ENCODE measurements at places on chromosomes 4 and X. TPM values are rescaled to one million over a fixed set of nuclear protein-coding genes. Genes with fewer than 3 reads are reported as not detected.

CSAG3 gene
- total RNA-seq, result not detected

DNA sequence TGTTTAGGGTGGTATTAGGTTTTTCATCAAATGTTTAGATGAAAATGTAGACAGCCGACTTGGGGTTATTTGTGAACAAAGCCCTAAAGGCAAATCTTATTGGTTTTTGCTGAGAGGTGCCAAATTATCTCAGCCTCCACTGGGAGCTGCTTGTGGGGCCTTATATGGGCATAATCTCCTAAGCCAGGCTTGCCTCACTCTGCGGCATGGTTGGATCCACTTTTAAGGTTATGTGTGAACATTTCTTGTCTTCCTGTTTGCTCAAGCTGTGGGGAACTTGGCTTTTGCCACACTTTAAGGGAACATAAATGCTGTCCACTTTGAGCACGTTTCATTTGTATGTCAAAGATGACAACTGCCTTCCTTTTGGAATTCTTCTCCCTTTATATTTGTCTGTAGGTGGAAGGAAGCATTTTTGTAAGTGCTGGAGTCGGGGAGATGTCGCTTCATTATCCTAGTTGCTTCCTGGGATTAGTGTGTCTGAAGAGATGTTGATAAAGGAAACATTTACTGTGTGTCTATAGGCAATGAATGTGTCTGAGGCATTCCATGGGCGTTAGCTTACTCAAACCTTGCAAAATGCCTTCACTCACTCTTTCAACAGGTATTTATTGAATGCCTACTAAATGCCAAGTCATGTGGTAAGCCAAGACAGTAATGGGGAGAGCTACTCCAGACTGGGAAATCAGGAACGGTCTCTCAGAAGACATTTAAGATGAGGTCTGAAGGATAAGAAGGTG, 78.3 kb downstream of the SLC9A6 start:
- DNase-seq, result no peak

SOX3 gene
- not detected for total RNA-seq

GRCh38 chr4:56821381-56822243, at the start of gene SPINK2:
SPINK2 (minus strand) TSS chr4:56821701; CDS start chr4:56821662, 39 bp downstream.
- DNase-seq, result peak; percentile 73

- DNase-seq, result no peak
Measured at GRCh38 chrX:78706071-78706470, 41.4 kb upstream of the LPAR4 start.

DNA sequence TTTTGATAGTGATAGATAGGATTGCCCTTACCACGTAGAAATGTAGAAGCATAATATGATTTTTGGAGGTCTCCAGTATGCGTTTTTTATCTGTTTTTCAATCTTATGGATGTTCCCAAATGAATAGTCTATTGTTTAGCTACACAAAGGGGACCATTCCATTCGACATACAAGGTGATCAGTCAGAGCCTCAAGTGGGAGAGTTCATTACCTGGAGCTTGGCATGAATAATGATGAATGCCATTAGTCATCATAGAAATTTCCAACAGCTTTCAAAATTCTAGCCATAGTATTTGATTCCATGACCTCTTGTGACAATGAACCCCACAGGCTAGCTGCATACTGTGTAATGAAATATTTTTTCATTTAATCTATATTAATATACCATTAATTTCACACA, 123.6 kb downstream of the PDHA2 start:
- no peak for DNase-seq

GRCh38 chrX:77945910-77946545, 23.4 kb downstream of the PGAM4 start:
- no peak for DNase-seq

DNA sequence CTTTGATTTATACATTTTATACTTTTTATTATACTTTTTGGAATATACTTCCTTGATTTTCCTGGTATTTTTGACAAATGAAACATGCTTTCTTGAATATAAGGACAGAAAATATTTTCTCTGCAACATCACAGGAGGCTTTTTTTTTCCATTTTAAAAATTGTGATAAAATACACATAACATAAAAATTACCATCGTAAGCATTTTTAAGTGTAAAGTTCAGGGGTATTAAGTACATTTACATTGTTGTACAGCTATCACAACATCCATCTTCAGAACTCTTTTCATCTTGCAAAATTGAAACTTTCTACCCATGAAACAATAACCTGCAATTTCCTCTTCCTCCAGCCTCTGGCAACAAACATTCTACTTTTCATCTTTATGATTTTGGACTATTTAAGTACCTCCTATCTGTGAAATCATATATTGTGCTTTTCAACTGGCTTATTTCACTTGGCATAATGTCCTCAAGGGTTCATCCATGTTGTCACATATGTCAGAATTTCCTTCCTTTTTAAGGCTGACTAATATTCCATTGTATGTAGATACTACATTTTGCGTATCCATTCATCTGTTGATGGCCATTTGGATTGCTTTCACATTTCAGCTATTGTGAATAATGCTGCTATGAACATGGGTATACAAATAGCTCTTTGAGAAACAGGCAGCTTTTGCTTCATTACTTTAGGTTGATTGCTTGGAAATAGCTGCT, 412.6 kb downstream of the RAPGEF2 start:
- DNase-seq, result no peak

- DNase-seq, result no peak
Measured at GRCh38 chrX:13026877-13027652, 17.4 kb downstream of the FAM9C start.

SPANXC gene
- not detected for total RNA-seq

- no peak for DNase-seq
Measured at GRCh38 chr4:3091464-3091863, 17.0 kb downstream of the HTT start.

HSFX3 gene
- total RNA-seq, result not detected

DNA sequence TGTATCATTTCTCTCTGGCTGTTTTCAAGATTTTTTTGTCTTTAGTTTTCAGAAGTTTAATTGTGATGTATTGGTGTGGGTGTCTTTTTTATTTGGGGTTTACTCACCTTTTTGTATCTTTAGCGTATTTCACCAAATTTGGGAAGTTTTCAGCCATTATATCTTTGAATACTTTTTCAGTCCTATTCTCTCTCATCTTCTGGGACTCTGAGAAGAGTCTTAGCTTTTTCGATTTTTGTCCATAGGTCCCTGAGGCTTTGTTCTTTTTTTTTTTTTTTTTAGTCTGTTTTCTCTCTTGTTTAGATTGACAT, 23.8 kb downstream of the KDM6A start:
- no peak for DNase-seq

DNA sequence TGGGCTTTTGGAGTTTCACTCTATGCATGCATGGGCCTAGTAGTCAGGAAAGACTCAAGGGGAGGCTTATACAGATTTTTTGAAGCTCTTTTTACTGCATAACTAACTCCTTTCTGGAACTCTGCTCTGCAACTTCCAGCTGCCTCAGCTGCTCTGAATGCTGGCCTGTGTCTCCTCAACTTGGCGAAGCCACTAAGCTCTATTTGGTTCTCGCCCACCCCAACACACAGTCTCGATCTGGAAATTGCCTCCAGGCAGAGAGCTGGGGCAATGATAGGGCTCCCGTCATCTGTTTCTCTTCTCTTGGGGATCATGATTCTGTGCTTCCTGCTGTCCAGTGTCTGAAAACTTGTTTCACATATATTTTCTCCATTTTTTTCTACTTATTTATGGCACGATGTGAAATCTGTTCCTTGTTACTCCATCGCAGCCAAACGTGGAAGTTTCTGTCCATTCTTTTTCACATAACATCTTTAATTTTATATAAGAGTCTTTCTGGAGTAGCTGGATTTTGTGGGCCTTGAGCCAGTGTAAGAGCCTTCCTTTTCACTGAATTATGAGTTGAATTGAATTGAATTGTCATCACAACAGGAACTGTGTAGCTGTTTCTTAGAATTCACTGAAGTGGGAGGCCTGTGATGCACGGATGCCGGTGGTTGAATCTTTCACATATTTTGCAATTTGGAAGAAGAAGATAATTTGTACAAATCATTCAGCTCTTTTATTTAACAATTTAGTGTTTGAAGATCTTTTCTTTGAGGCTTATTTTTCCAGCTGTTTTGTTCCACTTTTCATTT, 9.0 kb downstream of the ZNF275 start:
- DNase-seq, result no peak

ADRA2C gene
- total RNA-seq, result 11.7 TPM

- no peak for DNase-seq
Measured at GRCh38 chr4:37516057-37516775, 170.0 kb downstream of the RELL1 start.

DNA sequence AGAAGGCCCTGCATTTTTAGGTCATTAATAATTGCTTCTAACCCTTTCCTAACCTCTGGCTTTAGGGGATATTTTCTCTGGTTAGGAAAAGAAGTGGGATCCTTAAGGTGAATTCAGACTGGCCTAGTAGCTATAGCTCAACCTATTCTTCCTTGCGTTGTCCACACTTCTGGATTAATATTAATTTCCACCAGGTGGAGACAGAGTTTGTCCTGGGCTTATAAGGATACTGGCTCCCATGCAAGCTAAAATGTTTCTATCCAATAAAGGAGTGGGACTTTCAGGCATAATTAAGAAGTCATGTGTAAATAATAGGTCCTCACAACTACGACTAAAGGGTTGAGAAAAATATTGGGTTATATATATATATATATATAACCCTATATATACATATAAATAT, 860.0 kb upstream of the POU3F4 start:
- no peak for DNase-seq

COX18 gene
- 11.6 TPM for total RNA-seq

DNA sequence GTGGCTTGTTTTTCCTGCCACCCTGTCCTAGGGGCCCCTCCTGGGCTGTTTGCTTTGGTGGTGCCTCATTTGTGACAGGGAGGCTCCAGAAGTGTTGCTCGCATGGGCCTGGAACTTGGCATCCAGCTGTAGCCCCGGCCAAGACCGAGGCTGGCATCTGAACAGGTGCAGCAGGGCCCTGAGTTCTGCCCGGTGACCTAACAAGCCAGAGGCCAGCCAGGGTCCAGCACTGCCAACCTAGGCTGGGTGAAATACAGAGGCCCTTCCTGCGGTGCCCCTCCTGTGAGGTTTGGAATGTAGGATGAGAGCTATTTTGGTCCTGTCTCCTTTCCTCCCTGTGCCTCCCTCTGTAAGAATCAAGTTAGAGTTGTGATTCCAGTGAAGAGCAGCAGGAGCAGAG, 58.5 kb downstream of the STARD8 start:
- no peak for DNase-seq

TRO gene
- total RNA-seq, result not detected

RAB41 gene
- not detected for total RNA-seq

DNA sequence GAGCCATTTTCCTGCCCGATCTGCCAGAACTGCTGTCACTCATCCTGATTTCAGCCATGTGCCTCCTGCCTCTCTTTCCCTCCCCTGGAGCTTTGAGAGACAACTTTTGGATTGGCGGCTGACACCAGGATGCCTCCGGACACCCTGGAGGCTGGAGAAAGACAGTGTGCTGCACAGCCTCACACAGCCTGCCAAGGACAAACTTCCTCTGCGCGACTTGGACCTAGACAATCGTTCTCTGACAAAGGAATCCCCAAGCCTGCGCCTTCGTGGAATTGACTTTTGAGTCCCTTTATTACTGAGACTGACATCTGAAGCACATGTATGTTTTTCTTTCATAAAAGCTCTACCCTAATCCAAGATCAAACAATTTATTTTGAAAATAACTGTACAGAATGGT, 10.8 kb upstream of the LDB2 start:
- DNase-seq, result no peak

DNA sequence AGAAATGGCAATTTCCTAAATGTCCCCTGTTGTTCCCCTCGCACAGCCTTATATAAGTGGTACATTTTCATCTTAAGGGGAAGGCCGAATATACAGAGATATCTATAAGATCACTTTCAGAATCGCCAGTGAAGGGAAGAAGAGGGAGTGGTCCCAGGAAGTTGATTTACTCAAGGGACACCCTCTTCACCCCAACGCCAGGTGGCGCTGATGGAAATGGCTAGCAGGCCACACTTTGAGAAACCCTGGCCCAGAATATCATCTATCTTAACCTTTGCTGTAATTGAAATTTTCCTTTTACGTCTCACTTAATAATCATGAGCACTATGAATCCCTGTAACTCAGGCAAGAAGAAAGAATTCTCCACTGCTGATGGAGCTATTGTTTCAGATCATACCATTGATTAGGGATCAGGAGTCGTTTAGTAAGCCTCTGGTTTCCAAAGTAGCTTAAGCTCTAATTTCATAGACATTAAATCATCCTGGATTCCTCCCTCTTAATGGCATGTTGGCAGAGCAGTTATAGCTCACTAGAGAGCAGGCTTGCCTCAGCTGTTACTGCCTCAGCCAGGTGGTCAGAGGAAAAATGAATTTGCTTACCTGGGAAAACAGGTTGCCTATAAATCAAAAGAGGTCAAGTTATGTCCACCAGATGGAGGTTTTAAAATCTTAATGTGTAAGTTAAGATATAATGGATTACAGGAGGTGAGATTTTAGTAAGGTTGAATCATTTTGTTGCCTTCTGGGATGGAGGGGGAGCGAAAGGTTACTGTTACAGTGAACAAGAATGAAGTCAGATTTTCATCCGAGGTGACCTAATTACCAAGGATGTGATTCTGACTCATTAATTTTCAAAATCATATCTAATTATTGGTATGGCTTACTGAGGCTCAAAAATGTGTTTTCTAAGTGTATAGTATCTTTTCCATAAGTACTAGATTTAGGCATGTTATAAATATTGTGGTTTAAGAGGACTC, 941.2 kb upstream of the TENM3 start:
- DNase-seq, result peak; percentile 67

TRIML2 gene
- total RNA-seq, result 2.2 TPM

DNA sequence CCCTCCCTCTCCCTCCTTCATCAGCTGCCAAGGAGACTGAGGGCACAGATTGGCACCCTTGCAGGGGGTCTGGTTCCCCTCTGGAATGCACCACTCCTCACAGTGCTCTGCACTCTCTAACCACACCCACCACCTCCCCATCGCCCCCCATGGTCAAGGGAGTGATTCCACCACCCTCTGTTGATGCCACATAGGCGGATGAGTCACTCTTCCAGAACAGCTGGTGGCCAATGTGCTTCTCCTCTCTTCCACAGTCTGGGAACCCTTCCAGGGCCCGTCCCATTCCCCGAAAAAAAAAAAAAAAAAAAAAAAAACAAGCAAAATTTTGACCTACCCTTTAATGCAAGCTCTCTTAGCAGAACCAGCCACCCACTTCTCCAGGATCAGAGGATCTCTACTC, 341.3 kb upstream of the KLF3 start:
- DNase-seq, result no peak

DNA sequence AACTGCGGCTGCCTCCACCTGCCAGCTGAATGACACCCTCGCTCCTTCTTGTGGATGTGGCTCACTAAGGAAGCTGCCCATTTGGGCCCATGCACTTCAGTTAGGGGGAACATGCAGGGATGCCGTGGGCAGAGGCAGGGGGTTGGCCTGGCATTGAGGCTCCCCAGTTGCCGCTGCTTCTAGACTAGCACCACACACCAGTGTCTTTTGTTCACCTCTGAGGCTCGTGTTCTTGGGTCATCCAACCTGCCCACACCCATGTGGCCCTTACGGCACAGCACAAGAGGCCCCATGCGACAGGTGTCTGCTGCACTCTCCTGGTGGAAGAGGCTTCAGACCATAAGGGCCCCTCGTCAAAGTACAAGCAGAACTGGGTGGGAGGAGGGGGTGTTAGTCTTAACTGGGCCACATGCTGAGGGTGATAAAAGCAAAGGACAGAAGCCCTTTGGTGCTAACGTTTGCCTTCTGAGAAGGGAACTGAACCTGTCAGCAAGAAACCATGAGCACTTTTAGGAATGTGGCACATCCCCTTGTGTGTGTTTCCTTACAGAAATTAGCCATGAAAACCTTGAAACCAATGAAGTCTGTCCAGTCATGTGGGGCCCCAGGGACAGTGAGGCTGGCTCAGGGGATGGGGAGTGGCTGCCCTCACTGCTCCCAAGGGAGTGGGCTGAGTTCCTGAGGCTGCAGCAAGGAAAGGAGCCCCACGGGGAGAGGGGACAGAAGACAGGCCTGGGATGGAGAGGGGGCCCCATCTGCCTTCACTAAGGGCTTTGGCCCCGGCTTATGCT, 39.2 kb downstream of the MAP7D3 start:
- no peak for DNase-seq

Data from Caco-2 (cell line).